Stimulated activated CD4-positive, alpha-beta T cell treated with anti-CD3 and anti-CD28 coated beads, Interleukin-4, amount 100 ng/mL, for 1 hour (primary cell): ENCODE measurements at places on chromosomes 6 and 20.

- no peak for DNase-seq
Measured at GRCh38 chr6:138431256-138432062, 27.4 kb downstream of the HEBP2 start.

GRCh38 chr6:78861509-78861908 lies 5.8 kb upstream of the IRAK1BP1 start:
- DNase-seq: no peak

GRCh38 chr6:7878401-7878964 lies 32.1 kb downstream of the TXNDC5 start:
- no peak for DNase-seq

DNA sequence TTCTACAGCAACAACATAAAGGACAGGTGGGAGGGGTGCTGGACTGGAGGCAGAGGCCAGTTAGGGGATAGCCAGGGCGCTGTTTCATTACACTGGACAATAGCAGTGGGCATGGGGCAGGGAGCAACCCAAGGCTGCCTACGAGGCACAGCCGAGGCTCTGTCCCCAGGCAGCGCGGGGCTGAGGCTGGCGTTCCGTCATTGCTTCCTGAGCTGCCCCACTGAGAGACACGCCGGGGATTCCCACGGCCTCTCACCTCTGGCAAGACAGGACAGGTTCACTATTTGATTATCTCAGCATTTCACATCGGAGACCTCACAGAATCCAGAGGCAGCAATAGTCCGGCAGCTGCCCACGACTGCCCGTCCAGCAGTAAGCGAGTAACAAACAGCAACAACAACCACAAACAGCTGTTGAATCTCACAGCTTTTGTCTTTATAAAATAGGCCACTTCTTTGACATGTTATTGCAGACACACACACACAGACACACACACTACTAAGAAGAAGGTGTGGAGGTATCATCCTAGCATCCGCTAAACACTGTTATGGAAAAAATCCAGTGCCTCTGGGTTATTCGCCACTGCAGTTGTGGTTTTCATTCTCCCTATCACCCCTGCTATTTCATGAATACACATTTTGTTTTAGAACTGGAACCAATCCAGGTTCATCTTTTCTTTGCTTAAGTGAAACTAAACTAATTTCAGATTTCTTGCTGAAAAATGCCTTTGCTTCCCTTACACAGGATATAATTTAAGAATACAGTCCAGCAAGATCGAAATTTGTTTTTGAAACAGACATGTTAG lies 19.5 kb downstream of the KIF25 start:
- no peak for DNase-seq

- no peak for DNase-seq
Measured at GRCh38 chr20:47659904-47660601, 125.2 kb downstream of the SULF2 start.

GRCh38 chr6:158816329-158816728 lies 2.8 kb downstream of the EZR start:
- DNase-seq: no peak

DNA sequence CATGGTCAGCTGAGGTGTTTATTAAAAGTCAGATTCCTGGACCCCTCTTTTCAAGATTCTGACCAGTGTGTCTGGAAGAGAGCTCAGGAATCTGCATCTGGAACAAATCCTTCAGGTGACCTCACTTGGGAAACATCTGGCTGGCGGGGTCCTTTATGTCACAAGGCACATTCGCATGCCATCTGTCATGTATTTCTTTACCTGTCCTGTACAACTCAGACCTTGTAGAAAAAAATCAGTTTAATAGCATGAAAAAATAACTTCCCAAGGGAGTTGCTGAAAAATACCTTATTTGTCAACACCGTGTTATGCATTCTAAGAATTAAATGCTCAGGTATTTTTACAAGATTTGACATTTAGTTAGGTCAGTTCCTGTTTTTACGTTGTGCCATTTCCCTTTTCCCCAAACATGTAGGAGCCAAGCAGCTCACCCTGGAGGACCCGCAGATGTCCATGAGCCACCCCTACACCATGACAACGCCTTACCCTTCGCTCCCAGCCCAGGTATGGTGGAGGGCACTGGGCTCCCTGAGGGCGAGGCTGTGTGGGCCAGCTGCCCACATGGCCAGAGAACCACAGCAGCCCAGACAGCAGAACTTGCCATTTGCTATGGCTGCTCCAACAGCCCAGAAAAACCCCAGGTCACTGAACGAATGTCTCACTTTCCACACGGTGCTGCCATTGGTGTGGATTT lies 4.0 kb downstream of the IRF4 start:
- DNase-seq: no peak

GRCh38 chr6:33028220-33028849 lies 18.9 kb upstream of the HLA-DOA start:
- DNase-seq: no peak

DNA sequence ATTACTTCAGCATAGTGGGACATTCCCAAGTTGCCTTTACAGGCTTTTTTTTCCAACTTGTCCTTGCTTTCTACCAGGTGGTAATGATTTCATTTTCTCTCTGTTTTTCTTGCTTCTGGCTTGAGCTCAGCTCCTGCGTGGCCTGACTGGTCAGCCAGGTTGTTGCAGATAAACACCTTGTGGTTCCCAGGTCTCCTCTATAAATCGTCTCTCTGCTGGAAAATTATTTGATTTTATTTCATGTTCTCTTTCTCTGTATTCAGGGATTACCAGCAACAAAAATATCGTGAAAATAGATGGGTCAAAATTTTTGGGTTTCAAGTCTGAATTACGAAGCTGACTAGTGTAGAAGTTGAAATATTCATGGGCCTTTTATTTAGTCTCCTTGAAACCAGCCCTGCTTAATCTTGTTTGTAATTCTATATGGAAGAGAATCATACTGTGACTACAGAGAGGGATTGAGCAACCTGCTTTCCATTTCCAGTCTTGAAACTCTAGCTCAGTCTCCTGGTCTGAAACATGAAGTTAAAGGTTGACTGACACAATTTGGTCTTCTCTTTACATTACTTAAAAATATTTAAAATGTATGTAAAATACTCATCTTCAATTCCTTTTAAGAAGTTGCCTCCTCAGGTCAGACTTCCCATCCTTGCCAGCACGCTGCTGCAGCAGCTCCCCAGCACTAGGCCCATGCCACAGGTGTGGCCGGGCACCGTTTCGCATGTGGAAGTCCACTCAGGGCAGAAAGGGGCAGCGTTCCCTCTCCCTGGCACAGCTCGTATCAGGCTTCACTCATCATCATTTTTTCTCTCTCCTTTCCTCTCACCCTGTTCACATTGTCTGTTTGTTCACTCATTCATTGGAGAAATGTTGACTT lies 7.1 kb downstream of the DUSP22 start:
- no peak for DNase-seq

DNA sequence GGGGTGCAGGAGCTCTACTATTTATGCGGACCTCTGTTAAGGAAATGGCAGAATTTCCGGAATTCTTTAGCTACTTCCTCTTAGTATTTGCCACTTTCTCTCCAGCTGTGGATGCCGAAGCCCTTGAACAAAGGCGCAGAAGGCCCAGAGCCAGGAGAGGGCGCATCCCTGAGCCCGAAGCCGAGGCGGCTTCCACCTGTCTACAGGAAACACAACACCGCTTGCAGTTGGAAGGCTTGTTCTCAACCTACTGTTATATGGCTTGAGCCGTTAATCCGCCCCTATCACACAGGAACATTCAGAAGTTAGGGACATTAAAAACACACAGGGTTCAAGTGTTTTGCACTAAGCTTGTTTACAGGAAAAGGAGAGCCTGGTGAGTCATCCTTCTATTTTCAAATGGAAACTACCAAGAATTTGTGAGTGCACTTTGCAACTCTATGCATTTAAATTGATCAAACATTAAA lies 417.1 kb downstream of the BCKDHB start:
- no peak for DNase-seq

DNA sequence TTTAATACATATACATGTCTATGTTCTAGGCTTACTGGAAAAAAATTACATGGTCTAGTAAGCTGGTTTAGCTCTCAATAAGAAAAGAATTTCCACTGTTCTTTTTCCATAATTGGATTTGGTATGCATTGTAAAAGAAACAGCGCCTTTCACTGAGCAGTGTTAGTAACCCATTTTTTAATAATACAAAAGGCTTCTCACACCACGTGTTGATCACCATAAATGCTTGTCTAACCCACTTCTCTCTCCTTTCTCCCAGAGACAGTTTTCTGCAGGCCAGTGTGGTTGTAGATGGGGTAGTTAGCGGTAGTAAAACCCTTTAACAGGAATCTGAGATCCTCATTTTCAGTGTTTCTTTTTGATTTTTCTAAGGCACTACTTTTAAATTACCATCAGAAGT lies 348.7 kb upstream of the MANEA start:
- no peak for DNase-seq

DNA sequence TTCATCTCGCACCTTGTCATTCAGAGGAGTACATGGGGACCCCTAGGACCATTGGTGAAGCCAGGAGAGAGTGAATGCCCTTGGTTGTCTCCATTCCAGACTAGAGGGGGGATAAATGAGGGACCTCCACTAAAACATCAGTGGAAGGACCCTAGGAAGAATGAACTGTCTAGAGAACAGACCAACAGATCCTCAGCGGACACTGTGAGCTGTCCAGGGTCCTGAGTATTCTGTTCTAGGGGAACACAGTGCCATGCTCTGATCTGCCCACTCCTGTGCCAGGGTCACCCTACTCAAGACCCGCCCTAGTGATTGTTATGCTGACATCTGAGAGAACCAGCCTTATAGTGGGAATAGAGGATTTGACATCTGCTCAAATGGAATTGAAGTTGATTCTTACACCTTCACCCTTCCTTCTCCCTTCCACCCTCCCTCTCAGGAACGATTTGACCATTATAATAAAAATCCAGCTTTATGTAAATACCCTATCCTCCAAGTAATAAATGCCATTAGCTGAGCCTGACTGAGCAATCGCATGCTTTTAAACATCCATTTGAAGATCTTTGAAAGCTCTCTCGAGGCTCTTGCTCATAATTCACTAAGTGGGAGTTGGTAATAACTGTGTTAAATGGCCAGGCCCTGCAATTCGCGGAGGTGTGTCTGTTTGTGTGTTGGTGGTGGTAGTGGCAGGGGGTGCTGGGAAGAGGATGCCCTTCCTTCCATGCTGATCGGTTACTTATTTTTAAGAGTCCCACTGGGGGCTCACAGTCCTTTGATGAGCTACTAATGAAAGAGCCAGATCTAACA lies 43.6 kb upstream of the SLC32A1 start:
- peak; percentile 8 for DNase-seq

DNA sequence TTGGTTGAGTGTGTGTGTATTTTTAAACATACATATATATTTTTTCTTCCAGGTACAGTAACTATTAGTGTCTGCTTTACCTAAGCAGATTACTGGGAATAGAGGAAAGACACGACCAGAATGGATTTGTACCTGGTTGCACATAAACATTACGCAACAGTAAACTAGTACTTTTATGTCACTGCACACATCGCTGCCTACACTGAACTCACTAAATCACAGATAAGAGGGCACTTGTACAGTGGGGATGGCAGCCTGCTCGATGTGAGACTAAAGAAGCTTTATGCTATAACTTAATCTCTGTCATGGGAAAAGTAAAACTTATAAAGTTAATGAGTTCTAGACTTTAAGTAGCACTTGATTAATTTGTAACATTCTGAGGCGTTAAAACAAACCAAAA lies 89.5 kb upstream of the SIM1 start:
- DNase-seq: no peak

- DNase-seq: no peak
Measured at GRCh38 chr20:53322651-53323050, 271.0 kb downstream of the ZNF217 start.

DNA sequence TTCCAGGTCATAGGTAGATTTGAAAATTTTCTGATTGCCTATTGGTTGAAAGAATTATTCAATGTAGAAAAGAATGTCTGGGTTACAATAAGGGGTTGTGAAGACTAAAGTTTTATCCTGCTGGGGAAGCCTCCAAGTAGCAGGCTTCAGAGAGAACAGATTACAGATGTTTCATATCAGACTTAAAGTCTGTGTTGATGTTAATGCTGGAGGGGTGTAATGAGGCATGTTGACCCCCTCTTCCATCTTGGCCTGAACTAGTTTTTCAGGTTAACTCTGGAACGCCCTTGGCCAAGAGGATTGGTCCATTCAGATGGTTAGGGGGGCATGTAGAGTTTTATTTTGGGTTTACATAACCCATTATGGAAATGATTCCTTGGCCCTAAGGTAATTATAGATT lies 356.2 kb downstream of the UTRN start:
- no peak for DNase-seq

DNA sequence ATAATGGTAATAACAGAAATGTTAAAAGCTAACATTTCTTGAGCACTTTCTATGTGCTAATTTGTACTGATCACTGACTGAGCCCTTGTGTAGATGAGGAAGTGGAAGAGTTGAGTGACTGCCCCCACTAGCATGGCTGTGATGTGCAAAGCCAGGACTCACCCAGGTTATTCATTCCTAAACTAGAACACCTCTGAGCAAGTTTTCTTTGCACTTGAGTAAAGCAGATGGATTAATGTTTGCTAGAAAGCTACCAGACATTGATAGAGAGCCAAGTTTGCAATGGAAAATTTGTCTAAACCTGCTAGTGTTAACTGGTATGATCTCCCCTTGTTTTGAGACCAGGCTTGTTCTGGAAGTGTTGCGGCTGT lies 467.4 kb upstream of the PLCB4 start:
- no peak for DNase-seq

DNA sequence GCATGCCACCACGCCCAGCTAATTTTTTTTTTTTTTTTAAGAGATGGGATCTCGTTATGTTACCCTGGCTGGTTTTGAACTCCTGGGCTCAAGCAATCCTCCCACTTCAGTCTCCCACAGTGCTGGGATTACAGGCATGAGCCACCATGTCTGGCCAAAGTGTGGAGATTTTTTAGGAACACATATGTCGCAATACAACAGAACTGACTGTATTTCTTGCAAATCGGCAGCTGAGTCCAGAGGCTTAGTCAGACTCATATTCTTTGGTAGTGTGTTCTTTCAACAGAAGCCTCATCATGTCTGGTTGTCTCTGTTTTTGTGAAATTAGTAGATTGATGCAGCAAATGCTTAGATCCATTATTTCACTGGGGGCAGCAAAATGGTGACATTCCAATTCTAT lies 23.9 kb upstream of the CD164 start:
- no peak for DNase-seq

- no peak for DNase-seq
Measured at GRCh38 chr20:40225596-40225995, 463.4 kb downstream of the MAFB start.

DNA sequence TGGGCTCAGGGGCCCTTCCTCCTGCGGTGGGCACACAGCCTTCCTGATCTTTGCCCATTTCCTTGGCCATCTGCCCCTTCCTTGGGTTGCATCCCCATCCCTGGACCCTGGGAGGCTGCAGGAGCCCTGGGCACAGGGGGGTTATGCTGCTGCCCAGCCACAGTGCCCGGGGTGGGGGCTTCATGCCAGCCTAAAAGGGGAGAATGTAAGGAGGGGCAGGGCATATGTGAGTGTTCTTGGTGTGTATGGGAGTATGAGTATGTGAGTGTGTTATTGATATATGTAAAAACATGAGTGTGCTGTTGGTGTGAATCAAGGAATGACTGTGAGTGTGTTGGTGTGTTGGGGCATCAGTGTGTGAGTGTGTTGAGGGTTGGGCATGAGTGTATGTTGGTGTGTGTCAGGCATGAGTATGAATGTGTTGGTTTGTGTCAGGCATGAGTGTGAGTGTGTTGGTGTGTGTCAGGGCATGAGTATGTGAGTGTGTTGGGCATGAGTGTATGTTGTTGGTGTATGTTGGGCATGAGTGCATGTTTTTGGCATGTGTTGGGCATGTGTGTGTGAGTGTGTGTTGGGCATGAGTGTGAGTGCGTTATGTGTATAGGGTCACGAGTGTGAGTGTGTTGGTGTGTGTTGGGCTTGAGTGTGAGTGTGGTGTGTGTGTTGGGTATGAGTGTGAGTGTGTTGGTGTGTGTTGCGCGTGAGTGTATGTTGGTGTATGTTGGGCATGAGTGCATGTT lies 14.7 kb upstream of the CST8 start:
- DNase-seq: no peak
